ENCODE measurements at places on chromosomes 5 and 9.

GRCh38 chr9:26193237-26193636 is 515.0 kb upstream of the TUSC1 start:
- DNase-seq: no peak

- no peak for DNase-seq
Measured at GRCh38 chr9:73565833-73566465, 414.3 kb downstream of the ANXA1 start.

DNA sequence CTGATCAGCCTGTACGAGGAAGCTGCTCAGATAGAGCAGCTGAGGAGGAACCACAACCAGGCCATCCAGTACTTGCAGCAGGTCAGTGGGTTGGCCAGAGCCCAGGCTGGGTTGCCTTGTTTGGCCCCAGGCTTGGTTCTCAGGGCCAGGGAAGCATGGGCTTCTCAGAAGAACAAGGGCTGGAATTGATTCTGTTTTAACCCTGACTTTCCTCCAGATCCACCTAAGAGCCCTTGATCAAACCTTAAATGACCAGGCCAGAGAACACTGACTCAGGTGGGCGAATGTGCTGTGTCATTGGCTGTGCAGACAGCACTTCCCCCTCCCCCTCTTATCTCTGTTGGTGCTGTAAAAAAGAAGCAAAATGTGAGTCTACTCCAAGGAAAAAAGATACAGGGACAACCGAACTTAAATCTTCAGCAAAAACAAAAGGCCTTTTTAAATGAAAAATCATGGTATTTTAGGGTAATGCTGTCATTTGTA is 28.1 kb downstream of the TTC23L start:
- no peak for DNase-seq

- no peak for DNase-seq
Measured at GRCh38 chr5:176944268-176944667, 45.1 kb upstream of the HK3 start.

DNA sequence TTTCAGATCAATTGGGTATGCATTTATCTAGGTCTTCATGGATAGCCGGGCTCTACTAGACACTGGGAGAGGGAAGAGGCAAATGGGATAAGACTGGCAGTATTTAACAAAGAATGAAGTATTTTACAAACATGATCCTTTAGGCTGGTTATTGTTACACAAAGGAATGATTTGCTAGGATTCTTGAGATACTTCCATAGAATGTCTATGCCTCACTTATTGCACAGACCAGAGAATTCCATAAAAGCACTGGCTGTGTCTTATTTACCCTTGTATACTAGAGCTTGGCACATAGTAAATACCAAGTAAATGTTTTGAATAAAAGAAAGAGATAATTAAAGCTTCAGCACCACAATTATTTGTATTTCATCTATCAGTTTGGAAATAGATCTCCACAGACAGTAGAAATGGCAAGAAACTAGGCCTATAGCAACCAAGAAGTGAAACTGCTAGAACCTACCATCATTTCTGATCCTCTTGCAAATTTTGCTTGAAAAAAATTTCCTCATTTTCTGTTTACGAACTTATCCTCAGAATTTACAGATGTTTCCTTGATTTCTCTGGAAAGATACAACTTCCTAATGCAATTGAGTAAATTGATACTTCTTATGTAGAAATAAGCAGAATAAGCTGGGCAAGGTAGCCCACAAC is 3.8 kb downstream of the PDCD1LG2 start:
- DNase-seq: no peak

- no peak for DNase-seq
Measured at GRCh38 chr5:112735702-112736101, 2.0 kb upstream of the APC start.

DNA sequence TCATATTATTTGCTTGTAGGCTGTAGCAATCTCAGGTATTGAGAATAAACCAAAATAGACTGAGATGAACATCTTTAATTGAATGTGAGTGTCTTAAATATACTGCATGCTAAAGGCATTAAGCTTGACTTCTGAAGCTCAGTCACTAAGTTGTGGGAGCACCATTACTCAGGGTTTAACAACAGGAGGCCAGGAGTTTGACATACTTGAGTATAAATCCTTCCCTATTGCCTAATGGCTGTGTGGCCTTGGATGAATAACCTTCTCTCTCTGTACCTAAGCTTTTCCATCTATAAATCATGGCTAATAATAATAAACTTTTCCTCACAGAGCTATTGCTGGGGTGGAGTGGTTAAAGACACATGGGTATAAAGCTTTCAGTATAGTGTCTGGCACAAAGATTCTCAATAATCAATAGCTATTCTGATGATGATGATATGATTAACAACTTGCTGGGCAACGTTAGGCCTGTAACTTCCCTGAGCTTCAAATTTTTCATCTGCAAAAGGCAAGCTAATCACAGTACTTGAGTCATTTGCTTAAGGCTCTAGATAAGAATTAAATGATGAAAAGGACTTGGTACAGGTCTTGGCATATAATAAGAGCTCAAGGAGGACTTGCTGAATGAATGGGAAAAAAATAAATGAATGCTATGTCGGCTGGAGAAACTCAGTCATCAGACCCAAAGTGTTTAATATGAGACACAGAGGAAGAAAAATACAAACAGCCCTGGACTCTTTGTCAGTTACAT is 174.0 kb upstream of the IL12B start:
- no peak for DNase-seq

GRCh38 chr5:110736753-110737152 is 2.1 kb upstream of the SLC25A46 start:
- no peak for DNase-seq

GRCh38 chr5:82544004-82544403 is 265.9 kb upstream of the RPS23 start:
- no peak for DNase-seq

- no peak for DNase-seq
Measured at GRCh38 chr5:56123531-56124243, 109.4 kb downstream of the ANKRD55 start.

DNA sequence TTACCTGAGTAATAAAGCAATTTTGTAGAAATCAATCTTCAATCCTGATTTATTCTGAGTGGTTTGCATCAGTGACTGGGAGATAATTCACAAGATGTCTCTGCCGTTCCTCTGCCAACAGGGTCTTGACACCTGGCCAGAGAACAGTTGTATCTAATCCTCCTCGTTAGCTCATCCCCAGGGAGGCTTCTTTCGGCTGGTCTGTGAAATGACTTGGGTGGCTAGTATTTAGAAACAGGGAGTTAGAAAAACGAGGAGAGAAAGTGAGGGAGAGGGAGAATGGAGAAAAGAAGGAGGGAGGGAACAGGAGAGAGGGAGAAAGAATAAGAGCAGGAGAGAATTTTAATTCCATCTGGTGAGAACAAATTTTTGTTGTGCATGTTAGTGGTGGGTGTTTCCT is 600.2 kb upstream of the TLE4 start:
- DNase-seq: no peak

GRCh38 chr9:128091144-128091543 is 23.1 kb downstream of the SLC25A25 start:
- no peak for DNase-seq

- DNase-seq: no peak
Measured at GRCh38 chr5:142179776-142180387, 71.3 kb downstream of the NDFIP1 start.

DNA sequence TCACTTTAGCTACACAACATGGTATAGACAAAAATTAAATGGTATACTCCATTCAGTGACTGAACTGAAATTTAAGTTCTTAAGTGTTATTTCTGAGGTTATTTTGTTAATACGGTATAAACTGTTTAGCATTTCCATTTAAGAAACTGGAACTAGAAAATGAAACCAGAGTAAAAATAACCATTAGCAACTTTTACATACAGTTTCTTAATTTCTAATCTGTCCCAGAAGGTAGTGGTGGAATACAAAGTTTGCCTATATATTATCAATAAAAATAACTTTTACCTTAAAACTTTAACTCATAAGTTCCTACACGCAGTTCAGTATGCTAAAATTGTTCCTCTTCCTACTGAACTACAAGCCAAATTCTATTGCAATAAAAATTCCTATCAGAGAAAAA is 10.3 kb downstream of the GOLPH3 start:
- DNase-seq: no peak

DNA sequence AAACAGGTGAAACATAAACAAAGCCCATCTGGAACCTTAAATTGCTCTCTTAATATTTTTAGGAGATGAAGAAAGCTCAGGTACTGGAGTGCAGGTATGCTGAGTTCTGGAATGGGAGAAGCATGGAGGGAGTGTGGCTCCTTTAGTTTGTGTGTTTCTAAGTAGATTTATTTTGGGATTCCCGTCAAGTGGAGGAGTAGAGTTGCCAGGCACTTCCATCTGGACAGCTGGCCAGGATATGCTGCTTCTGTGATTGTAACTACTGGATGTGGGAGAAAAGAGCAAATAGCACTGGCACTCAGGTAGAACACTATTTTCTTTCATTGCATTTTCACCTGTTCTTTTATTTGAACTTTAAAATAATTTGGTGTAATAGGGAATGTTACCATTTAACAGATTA is 182.3 kb upstream of the MAST4 start:
- no peak for DNase-seq

DNA sequence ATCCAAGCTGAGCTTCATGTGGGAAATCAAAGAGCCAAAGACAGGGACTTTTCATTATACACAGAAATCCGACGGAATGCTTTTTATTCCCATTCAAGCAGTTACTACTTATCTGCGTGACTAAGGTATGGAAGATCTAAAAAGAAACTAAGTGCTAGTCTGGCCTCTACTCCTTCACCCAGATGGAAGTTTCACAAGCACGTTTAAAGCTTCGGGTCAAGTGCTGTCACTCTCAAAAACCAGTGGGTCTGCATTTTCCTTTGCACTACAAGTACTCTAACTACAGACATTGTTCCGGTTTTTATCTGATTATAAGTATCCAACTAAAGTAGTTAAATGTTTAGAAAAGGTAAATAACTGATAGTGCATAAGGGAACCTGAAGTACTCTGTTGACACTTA is 13.7 kb upstream of the MTAP start:
- DNase-seq: no peak

DNA sequence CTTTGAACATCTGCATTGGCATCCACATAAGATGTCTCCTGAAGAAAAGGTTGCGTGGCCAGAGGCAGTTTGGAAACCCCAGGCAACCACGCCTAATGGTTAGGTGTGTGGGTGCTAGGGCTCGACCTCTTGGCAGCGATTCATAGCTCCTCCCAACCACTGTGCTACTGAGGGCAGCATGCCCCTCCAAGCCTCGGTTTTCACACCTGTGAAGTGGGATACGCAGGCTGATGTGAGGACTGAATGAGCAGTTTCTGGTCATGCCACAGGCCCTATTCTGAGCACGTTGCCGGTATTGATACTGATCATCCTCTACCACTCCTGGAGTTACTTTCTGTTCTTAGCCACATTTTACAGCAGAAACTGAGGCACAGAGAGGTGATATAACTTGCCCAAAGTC is 19.1 kb downstream of the NDST1 start:
- DNase-seq: no peak
